ENCODE measurements at places on chromosomes 16 and 17. TPM values are rescaled to one million over a fixed set of nuclear protein-coding genes. Genes with fewer than 3 reads are reported as not detected.

Gene SLC13A5
- 3.3 TPM for polyA plus RNA-seq

Gene OR4D1
- 0.10 TPM for polyA plus RNA-seq

Gene HBA2
- 570 TPM for polyA plus RNA-seq

Gene TMEM220
- polyA plus RNA-seq: 14.5 TPM

Gene TAC4
- polyA plus RNA-seq: 0.67 TPM

Gene ACE
- 15.5 TPM for polyA plus RNA-seq

Gene NTHL1
- 14.7 TPM for polyA plus RNA-seq

Gene SLC9A5
- 4.9 TPM for polyA plus RNA-seq

Gene MFAP4
- 178 TPM for polyA plus RNA-seq

Gene TBC1D28
- not detected for polyA plus RNA-seq

Gene PRSS21
- 0.22 TPM for polyA plus RNA-seq

Gene RGS11
- 1.4 TPM for polyA plus RNA-seq

Gene FZD2
- 25.8 TPM for polyA plus RNA-seq

GRCh38 chr16:81582655-81583441 lies 138.2 kb downstream of the CMIP start:
- no peak for DNase-seq

DNA sequence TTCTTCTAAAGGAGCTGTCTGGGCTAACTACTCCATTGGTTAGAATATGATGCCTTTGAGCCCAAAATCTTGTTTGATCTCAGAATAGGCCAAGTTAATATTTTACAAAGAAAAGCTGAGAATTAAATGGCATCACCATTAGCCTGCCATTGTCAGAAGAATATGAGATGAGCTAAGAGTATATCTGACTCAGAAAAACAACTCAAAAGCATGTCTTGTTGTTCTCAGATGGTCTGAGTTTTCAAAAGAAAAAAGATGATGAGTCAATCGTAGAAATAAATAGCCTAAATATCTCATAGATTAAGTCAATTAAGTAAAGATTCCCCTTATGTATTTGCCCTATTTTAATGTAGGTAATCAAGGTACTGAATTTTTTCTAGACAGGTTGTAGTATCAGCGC lies 197.1 kb upstream of the TBX2 start:
- DNase-seq: no peak

- DNase-seq: no peak
Measured at GRCh38 chr17:44965481-44966234, 2.4 kb downstream of the C1QL1 start.

DNA sequence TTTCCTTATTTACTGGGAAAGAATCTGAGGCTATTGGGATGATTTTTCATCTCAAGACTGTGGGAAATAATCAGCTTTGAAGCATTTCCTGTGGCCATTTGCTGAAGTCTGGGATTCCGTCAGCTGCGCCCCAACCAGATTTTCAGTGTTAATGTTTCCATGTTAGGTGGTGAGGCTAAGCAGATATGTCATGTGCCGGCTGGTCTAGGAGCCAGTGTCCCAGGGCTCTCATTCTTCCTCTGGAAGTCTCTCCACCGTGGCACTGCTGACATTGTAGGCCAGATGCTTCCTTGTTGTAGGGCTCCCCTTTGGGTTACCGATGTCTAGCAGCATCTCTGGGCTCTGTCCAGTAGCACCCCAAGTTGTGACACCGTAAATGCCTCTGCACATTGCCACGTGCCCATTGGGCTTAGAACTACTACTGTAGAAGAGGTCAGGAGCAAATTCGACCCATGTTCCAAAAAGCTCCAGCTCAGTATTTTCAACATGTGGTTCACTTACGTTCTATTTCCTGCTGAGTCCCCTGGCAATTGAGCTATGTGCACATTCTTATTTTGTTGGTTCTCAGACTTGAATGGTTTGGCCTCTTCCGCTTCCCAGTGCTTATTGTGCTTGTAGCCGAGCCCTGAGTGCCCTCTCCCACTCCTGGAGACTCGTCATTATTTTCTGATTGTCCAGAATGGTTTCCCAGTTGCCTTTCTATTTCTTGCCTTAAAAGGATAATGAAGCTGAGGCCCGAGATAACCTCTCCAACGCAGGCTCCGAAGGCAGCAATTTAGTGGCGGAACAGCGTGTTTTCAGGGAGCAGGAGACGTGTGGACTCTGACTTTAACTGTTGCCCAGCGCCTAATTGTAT lies 82.2 kb downstream of the SPECC1 start:
- peak; percentile 52 for DNase-seq

DNA sequence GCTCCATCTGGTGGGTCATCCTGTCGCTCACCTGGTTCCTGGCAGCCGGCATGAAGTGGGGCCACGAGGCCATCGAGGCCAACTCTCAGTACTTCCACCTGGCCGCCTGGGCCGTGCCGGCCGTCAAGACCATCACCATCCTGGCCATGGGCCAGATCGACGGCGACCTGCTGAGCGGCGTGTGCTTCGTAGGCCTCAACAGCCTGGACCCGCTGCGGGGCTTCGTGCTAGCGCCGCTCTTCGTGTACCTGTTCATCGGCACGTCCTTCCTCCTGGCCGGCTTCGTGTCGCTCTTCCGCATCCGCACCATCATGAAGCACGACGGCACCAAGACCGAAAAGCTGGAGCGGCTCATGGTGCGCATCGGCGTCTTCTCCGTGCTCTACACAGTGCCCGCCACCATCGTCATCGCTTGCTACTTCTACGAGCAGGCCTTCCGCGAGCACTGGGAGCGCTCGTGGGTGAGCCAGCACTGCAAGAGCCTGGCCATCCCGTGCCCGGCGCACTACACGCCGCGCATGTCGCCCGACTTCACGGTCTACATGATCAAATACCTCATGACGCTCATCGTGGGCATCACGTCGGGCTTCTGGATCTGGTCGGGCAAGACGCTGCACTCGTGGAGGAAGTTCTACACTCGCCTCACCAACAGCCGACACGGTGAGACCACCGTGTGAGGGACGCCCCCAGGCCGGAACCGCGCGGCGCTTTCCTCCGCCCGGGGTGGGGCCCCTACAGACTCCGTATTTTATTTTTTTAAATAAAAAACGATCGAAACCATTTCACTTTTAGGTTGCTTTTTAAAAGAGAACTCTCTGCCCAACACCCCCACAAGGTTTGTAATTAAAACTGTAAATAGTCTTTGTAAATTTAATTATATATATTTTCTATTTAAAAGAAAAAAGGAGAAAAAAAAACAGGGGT lies 1.7 kb downstream of the FZD2 start:
- no peak for DNase-seq

- no peak for DNase-seq
Measured at GRCh38 chr17:4560421-4560820, at the start of gene GGT6. TSS of gene GGT6 (minus strand) at chr17:4560577. CDS start at chr17:4560521, 56 bp downstream.

DNA sequence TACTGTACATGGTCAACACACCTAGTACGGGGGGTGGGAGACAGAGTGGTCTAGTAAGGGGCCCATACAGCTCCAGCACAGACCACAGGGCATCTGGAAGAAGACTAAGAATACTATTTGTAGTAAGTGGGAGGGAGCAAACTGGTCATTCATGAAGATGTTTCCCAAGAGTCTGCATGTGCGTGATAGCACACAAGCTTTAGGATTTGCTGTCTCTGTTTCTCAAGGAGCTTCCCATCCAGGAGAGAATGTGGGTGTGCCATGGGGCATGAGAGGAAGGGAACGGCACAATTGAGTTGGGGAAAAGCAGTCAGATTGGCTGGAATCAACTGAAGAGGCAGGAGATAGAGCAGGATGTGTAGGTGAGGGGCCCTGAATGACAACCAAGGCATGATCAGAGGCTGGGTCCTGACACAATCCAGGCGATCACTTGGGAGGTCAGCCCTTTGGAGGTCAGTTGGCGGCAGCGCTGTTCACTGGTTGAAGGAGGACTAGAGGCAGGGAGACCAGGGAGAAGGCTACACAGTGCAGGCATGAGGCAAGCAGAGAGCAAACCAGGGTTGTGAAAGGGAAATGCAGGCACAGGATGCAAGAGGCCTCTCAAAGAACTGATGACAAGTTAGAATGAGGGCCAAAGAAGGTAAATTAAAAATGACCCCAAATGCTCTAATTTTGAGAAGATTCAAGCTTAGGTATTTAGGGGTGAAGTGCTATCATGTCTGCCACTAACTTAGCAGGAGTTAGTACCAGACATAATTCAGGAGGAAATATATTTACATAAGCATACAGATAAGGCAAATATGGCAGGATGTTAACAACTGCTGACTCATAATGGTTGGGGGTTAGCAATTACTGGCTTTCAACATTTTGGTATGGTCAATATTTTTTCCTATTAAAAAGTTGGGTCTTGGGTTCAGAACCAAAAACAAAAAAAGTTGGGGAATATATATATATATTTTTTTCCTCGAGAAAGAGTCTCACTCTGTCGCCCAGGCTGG lies 10.3 kb downstream of the UBE2O start:
- no peak for DNase-seq

- no peak for DNase-seq
Measured at GRCh38 chr16:54286090-54286365, 559 bp downstream of the IRX3 start.

- no peak for DNase-seq
Measured at GRCh38 chr17:39928858-39929645, 1.5 kb downstream of the LRRC3C start.

DNA sequence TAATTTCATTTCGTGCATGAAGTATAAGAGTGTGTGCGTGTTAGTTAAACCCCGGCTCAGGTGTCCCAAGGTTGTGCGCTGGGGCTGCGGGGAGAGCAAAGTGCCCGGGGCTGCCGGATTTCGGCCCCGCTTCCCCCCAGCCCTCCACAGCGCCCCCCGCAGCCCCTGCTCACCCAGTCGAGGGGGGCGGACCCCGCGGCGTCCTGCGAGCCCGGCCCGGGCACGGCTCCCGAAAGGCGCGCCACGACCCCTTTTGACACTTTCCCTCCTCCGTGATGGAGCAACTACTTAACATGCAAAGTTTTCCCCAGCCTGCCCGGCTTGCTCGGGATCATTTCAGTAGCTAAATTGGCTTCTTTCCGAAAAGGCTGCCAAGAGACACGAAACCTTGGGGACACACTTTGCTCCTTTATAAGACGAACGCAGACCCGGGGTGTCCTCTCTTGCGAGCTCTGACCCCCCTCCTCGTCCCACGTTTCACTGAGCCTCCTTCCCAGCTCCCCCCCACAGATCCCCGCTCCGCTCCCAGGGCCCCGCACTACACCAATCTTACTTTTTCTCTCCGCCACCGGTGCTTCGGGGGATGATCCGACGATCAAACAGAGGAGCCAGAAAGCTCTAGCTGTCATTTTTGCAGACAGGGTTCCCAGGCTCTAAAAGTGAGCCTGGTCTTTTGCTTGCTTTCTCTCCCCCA lies 552 bp downstream of the C17orf58 start:
- no peak for DNase-seq

DNA sequence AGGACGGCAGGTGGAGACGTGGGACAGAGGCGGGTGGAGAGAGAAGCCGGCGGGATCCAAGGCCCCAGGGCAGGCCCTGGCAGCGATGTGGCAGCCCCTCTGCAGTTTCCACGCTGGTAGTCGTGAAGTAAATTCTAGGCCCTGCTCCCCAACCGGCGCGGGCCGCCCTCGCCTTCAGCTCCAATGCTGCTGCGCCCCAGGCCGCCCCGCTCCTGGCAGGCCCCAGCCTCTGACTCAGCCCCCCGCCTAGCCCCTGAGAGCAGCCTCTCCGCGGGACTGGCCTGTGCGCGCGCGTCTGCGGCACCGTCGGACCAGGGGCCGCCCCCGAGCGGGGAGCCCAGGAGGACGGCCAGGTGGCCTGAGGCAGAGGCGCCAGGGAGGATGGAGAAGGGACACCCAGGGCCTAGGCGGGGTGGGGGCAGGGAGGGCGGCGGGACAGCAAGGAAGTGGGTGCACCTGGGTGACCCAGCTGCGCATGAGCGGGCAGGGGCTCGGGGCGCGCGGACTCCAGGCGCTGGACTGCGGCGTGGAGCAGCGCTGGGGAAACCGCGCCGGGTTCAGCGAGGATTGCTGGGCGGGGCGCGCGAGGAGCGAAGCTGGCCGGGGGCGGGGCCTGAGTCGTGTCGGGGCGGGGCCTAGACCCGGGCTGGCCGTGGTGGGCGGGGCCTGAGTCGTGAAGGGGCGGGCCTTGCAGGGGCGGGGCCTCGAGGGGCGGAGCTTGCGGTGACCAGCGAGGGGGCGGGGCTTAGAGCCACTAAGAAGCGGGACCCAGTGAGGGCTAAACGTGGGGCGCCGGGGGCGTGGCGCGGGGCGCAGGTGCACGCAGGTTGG lies 29.6 kb downstream of the ZNF778 start:
- DNase-seq: peak; percentile 58

GRCh38 chr17:81170727-81171494 lies 4.9 kb upstream of the AATK start:
- DNase-seq: no peak

GRCh38 chr16:28155293-28155692 lies 56.5 kb downstream of the XPO6 start:
- DNase-seq: no peak

- no peak for DNase-seq
Measured at GRCh38 chr17:69427486-69428197, 13.1 kb downstream of the MAP2K6 start.

DNA sequence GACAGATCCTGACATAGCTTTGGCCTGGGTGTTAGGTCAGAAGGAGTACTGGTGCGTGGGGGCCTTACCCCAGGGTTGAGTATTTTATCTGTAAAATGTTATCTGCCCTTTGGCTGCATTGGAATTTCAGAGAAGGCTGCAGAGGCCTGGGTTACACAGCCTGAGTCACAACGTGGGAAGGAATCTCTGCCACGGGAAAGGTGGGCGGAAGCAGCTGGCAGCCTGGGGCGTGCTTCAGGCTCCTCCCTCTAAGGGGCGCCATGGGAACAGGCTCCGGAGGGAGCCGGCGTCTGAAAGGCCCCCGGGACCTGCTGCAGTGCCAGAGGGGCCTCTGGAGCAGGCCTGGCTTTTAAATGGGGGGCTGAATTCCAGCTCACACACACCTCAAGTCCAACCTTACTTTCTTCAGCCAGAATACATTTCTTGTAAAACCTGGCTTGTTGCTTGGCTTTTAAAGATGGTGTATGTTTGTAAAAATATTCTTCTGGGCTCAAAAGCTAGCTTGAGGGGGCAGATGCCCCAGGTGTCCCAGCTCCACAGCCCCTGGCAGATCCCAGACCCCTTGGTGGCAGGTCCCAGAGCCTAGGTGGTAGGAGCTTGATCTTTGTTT lies 142.2 kb downstream of the RAB11FIP4 start:
- no peak for DNase-seq

DNA sequence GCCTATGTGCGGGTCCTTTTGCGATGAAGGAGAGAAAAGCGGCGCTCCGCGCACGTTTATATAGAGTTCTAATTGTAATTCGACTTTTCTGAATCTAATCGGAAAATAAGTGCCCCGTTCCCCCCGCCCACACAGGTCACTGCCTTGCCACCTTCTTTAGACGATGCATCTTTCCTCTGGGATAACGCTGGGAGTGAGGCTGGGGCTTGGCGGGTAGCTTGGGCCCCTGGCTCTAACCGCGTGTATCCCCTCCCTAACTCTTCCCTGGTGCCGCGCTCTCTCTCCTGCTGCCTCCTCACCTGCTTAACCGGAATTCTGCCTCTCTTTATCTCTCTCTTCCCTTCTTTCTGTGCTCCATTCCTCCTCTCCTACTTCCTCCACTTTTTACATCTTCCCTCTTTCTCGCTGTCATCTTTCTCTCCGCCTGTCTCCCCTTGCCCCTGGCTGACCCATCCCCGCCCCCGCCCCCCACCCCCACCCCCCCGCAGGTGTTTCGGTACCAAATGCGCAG lies 2.6 kb downstream of the LHX1 start:
- DNase-seq: no peak

Data from left kidney (tissue), 8 donors.